Suppressor macrophage treated with lipopolysaccharide for 4 hours (primary cell): ENCODE measurements at places on chromosomes 1 and 21.

DNA sequence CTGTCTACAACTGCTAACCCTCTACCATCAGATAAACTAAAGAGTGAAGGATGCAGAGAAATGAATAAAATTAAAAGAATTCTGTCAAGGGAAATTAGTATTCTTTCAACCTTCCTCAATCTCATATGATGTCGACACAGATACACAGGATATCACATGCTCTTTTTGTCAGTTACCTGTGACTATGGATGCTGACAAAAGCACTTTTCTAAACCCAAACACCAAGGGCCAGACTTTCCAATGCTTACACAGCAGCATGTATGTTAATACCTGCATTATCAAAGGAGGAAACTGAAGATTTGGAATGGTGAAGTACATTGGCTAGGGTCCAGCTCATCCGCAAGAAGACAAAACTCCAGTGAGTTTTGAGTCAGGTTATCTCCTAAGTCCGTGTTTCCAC lies 294.0 kb downstream of the SMYD3 start:
- DNase-seq = no peak

DNA sequence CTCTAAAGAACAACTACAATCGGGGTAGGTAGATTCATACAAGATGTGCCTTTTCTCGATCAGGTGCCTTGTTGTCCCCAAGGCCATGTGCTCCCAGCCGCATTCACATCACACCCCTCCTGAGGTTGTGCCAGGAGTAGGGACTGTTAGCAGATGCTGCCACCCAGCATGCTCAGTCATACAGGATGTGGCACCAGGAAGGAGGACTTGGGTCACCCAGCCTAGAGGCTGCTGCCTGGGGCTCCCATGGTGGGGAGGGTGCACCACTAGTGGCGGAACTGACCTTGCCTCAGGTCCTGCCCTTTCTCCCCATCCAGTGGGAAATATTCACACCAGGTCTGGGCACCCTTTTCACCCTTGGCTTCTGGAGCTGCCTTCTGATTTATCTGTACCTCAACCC lies 8.3 kb downstream of the TEX35 start:
- no peak for DNase-seq

DNA sequence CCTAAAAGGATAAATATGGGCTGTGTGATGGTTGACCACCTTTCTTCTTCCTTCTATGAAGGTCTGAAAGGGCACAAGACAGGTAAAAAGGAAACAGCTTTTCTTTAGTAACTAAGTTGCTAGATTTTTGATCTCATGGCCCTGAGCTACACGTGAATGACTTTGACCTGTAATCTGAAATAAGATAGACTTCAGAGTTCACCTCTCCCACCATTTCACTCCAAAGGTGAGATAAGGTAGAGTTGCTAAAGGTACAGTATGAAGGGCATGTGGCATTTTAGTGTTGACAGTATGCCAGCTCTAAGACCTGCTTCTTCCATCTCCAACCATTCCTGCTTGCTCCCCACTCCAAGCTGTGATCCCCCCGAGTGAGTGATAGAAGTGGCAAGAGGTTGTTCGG lies 25.8 kb upstream of the C8B start:
- DNase-seq = no peak

GRCh38 chr1:186739515-186739914 lies 59.3 kb upstream of the PTGS2 start:
- DNase-seq = no peak

GRCh38 chr1:81584398-81584797 lies 216.3 kb upstream of the ADGRL2 start:
- no peak for DNase-seq

DNA sequence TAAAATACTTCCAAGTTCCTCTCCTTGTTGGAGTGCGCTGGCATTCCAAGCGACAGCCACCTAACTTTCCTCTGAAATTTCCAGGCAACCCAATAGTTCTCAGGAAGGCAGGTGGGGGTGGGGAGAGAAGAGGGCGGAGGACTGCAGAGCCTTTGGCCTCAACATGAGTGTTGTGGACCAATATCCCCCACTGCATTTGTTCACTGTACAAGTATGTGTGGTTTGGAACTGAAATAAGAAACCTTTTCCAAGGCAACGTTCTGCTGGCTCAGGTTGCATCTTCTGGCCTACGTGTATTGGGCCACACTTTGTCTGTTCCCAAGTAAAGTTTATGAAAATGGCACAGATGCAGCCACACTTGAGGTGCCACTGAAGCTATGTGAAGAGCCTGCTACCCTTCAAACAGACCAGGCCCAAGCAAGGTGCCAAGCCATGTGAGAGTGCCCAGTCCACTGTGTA lies 153.4 kb downstream of the DHRS3 start:
- DNase-seq = no peak

GRCh38 chr1:81799939-81800694 lies 617 bp upstream of the ADGRL2 start:
- no peak for DNase-seq

DNA sequence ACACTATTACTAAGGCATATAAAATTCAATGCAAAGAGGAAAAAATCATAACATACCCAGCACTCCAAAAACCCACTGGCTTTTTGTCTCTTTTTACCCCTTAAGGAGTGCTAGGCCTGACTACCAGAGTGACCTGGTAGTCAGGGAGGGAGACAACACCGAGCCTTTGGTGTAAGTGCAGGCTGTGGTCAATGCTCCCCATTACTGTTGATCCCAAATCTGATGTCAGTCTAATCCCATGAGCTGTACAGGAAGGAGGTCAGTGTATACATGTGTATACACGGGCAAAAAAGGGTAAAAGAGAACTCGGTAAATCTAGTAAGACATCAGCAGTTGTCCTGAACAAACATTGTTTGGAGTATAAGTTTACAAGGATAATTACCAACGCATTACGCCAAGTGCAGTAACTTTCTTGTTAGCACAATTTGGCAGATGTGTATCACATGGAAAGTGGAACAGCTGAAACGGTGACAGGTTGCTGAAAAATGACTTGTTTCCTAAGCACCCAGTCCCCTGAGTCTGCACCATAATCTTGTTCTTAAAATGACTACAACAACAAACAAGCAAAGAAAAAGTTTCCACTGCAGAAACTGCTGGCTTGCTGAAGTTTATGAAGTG lies 217.9 kb downstream of the KCNH1 start:
- DNase-seq = no peak

DNA sequence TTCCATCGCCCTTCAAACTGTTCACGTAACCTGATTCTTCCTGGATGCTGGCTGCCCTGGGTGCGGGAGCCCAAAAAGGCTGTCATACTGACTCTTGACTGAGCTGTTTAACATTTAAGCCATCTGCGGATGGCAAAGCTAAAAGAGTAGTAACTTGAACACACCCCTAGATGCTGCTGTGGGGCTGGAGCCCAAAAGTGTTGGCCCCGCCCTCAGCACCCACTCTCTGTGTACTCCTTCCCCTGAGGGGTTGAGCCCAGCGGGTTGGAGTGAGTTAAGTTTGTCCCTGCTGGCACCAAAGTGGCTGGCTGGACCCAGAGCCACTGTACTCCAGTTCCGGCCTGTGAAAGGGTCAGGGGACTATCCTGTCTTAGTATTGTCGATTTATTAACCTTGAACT lies 640.6 kb downstream of the PTPRU start:
- no peak for DNase-seq

GRCh38 chr1:156295391-156295947 lies at the start of gene GLMP:
GLMP (minus strand) TSS chr1:156295679; CDS start chr1:156295645, 34 bp downstream.
- DNase-seq = peak; percentile 66

DNA sequence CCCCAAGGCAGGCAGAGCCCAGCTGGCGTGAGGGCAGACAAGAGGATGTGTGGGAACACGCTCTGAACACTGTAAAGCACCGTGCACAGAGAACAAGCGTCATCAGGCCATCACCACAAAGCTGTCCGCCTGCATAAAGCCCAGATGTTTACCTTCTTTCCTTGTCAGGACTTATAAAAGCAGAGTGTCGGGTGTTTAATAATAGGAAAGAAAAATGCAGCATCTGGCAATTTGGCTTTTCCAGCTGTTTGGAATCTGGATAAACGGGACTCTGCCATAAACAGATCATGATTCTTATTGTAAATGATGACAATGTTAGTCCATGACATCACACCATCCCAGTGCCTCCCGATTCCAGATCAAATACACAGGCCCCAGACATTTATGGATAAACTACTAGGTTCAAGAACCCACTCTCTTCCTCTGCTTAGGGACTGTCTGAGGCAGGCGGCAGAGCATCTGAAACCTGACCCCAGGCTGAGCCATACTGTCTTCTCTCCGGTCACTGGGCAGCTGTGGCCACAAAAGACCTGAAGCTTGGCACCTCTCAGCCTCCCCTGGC lies 4.2 kb downstream of the GLIS1 start:
- DNase-seq = no peak

GRCh38 chr1:21326861-21327344 lies 36.6 kb upstream of the ECE1 start:
- no peak for DNase-seq

DNA sequence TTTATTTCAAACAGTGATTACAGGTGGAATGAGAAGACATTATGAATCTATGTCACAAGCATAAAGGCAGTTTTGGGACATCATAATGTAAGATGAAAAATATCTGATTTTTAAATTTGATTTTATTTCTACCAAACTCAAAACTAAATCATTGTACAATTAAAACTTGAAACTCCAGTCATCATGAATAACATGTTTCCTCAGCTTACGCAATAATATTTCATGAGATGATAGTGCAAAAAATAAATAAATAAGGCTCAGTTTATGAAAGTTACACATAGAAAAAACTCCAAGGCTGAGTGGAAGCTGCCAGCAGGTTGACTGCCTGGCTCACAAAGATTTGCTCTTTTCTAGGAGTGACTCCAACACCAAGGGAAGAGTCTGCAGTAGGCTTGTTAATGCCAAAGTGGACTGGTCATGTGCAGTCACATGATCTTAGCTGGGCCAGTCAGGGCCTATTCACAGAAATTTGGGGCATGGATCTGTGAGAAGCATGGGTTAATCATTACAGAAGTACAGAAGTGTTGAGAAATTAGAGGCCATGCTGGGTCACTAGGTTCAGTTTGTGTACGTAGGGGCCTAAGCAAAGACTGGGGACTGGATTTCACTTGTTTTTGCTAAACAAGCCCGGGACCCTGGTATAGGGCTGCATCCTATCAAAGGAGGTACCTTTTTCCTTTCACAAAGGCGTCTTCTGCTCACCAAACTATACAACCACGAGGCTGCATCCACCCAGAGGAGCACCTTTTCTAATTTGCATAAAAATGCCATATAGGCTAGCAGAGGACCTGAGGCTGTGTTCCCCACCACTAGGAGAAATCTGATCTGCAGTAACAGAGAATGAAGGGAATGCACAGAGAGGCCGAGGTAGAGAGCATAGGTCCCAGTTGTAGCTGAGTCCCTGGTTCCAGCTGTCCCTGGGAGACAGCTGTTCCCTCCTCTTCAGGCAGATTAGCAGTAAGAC lies 4.9 kb upstream of the ABCA4 start:
- peak; percentile 4 for DNase-seq

DNA sequence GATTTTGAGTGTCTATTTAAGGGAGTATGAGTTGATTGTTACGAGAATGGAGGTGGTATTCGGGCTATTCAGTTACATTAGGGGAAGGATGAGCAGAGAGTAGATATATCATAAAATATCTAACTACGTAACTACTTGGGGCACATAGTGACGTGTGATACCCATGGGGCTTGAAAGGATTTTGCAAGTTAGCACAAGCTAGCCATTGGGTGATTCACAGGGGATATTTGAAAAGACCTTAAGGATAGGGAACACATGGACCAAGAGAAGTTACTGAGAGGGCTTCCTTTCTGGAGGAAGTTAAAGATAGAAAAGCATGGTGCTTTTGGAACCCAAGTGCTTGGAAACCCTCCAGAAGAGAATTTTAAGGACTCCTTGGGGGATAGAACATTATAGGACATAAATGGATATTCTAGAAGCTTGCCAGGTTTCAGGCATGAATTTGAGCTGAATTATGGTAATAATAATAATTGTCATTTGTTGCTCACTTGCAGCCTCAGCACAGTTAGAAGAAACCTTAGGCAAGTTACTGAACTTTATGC lies 5.4 kb downstream of the DISP1 start:
- peak; percentile 14 for DNase-seq

GRCh38 chr1:94819945-94820746 lies at the start of gene SLC44A3:
SLC44A3 (plus strand) TSS chr1:94820357; CDS start chr1:94820452, 95 bp downstream.
- peak; percentile 49 for DNase-seq

DNA sequence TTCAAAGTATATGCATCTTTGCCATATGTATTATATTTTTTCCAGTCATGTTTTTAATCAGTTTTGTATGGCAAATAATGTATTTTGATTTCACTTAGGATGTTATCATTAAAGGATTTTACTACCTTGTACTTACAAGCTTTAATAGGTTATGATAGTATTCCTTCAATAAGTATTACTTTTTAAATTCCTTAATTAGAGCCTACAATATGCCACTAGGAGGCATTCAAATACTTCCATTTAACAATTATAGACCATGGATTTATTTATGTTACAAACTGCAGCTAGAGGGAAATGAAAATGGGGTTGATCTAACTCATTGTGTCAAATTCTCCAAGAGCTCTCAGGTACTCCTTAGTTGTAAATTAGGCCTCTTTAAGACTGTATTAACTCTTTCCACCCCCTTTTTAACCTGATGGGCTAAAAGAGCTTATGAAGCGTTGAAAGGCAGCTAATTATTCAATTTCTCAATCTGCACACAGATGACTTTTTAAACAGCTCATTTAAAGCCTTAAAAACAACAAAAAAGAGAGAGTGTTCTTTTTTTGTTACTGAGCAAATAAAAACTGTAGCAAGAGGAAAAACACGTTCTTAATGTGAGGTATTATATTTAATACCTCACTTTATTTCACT lies 156.2 kb downstream of the DENND1B start:
- peak; percentile 22 for DNase-seq

GRCh38 chr1:19505693-19506457 lies 20.5 kb upstream of the CAPZB start:
- peak; percentile 85 for DNase-seq

DNA sequence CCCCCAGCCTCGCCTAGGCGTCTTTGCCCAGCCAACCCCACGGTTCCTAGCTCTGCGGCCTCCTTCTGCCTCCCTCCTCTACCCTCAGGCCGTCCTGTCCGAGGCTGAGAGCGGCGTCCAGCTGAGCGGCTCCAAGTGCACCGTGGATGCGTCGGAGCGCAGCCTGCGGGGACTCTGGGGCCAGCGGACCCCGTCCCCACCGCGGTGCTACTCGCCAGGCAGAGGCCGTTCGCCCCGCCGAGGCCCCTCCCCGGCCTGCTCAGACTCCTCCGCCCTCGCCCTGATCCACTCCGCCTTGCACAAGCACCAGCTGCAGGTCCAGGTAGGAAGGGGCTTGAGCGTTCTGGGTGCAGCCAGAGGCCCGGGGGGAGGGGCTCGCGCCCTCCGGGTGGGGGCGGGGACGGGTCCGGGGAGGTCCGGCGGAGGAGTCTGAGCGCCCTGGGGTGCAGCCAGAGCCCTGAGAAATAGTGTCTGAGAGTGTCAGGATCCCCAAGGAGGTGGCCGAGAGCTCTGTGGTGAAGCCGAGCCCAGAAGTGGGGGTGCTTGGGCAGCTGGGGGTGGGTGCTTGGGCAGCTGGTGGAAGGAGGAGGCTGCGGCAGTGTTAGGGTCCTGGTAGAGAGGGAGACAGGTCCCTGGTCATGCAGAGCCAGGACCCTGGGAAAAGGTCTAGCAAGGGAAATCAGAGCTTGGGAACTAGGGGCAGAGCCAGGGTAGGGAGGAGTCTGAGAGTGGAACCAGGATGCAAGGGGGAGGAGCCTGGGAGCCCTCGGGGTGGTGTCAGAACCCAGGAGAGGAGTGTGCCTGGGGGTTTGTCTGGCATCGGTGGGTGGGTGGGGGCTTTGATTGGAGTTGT lies 3.2 kb upstream of the NBPF3 start:
- no peak for DNase-seq
